ENCODE measurements at places on chromosomes 2 and 18.

DNA sequence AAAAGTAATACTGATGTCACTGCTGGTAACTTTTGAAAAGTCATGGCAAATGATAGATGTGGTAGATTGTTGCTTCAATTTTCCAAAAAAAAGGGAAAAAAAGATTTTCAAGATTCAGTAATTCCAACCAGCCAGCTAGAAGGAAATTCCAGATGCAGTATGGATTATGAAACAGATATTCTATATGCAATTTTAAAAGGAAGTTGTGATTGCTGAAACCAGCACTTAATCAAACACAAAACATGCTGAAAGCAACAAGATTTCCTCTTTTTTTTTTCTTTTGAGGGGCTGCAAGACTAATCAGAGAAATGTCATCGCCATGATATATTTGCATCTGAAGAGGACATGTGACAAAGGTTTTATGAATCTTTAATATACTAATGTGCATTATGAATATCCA lies 5.1 kb upstream of the HNMT start:
- DNase-seq, result no peak

- DNase-seq, result no peak
Measured at GRCh38 chr18:68177807-68178702, 536.9 kb downstream of the TMX3 start.

DNA sequence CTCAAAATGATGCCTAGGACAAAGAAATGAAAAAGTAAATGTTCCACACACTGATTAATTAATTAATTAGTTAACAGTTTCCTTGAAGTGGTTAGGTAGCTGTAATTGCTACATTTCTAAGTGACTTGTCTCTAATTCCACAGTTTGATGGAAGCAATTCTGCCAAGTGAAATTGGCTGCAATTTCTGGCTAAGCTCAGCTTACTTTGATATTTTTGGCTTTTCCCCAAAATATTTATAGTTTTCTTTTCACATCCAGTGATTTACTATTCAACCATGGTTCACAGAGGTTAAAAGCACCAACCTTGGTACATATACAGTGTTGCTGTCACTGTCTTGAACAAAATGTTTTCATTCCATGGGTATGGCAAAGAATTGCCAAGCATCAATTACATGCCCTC lies 459.5 kb upstream of the CDH20 start:
- DNase-seq, result no peak

DNA sequence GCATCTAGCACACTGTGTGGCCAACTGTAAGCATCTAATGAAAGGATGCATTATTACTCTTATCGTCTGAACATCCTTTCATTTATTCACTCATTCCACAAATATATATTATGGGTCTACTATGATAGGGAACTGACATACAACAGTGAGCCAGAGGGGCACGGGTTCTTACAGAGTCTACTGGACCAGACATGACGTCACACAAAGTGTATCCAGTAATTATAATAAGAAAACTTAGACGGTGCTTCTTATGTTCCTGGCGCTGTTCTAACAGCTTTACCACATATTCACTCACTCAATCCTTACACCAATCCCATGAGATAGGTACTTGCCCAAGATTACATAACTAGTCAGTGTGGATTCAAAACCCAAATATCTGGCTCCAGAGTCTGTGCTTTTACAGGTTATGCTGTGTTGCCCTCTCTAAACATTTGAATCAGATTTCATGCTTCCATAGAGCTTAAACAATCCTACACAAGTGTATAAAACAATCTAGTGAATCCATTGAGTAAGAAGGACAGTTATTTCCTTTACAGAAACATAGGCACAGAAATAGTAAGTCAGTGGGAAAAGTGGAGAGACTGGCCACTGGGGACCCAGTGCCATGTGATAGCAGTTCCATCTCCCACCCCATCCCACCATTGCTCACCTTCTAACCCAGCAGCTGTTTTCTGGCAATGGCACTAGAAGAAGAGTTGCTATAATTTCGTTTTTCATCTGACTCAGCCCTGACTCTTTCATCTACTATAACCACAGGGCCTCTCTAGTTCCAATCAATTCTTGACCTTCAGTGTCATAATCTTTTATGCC lies 24.2 kb upstream of the ARL5A start:
- no peak for DNase-seq

DNA sequence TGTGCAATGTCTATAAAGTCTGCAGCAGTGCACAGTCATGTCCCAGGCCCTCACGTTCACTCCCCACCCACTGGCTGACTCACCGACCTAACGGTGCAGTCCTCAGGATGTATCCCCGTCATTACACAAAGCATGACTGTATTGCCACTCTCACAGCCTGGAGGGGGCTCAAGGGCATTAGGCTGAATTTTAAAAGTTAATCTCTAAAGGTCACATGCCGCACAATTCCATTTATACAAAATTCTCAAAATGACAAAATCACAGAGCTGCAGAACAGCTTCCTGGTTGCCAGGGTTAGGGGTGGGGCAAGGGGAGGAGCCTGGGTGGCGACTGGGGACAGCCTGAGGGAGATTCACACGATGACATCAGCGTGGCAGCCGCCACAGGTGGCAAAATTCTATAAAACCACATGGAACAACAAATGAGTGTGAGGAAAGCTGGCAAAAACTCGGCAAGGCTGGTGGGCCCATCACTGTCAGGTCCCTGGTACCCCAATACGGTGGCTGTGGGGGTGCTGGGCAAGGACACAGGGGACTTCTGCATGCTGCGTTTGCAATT lies 97.6 kb downstream of the NDUFA10 start:
- peak; percentile 57 for DNase-seq

GRCh38 chr18:9765501-9765900 lies 57.4 kb downstream of the RAB31 start:
- DNase-seq, result no peak

DNA sequence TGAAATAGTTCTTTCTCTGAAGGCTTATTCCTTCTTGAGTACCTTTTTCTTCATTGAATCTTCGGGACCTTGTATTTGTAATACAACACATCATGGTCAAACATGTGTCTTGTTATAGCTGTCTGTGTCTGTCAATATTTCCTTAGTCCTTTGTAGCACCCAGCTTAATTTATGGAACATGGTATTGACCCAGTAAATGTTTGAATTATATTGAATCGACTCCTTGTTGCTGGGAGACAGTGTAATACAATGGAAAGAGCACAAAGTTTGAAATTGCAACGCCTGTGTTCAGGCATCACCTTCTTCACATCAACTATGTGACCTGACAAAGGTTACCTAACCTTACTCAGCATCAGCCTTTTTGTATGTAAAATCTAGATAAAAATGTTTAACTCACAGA lies 267.2 kb upstream of the CYRIA start:
- no peak for DNase-seq

DNA sequence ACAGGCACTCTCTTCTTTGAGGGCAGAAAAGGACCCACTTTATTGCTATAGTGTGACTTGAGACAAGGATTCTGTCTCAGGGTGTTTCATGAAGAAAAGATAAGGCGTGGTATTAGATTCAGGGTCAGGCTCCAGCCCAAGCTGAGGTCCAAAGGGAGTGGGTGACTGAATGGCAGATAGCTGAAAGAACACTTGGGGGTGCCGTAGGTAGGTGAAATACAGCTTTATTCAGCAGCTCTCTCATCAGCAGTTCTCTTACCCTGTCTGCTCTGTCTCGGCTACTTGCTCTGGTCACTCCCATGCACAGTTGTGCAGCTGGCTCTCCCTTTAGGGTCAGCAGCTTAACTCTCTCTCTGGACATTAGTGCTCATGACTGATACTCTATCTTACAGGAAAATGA lies 379.9 kb downstream of the LPIN1 start:
- DNase-seq, result no peak

DNA sequence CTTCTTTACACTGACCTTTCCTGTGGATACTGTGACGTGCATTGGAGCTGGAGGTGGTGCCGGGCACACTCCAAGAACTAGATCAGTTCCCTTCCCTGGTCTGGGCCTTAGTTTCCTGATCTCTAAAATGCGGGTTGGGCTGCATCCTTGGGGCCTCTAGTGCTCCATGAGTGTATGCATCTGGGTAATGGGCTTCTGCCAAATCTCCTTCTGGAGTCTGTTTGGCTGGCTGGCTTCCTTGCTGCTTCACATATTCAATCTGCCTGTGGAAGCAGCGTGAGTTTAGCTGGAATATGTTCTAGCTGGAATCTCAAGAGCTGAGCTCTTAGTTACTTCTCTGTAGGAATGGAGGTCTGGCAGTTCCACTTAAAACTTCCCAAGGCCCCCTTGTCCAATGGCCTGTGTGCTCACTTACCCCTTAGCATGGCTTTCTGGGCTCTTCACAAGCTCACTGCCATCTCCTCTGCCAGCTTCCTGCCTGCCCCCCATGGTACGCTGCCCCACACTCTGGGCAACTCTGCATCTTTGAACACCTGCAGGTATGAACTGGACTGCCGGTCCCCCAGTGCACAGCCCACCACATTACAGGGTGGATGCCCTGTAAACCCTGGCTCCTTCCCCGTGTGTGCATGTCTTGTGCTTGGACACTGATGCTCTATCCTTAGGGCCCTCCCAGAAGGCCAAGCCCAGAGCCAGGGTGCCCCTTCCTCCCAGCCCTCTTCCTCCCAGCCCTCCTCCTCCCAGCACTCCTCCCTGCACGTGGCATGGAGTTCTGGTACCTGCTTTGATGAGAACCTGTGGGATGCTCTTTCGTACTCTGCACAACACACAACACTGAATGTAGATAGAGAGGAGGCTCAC lies 103.6 kb upstream of the SMAD2 start:
- no peak for DNase-seq

DNA sequence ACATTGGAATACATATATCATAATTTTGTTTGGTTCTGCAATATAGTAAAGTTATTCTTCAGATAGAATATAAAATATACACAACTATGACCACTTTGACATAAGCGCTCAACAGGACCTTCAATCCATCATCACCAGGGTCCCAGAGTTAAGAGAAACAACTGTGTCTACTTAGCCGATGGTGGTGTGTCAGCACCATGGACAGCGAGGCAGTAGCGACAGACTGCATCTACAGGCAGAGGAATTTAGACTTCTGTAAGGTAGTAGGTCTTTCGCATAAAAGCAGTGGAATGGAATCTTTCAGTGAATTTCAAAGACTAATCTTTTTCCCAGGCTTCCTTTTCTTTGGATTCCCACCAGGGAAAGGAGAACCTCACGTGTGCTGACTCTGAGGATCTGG lies 20.5 kb upstream of the LRPPRC start:
- no peak for DNase-seq

- no peak for DNase-seq
Measured at GRCh38 chr2:25582077-25582830, 91.1 kb downstream of the DTNB start.

- DNase-seq, result no peak
Measured at GRCh38 chr2:176158186-176158591, 1.1 kb downstream of the HOXD3 start.

- DNase-seq, result no peak
Measured at GRCh38 chr18:68548904-68549870, 165.7 kb downstream of the TMX3 start.

DNA sequence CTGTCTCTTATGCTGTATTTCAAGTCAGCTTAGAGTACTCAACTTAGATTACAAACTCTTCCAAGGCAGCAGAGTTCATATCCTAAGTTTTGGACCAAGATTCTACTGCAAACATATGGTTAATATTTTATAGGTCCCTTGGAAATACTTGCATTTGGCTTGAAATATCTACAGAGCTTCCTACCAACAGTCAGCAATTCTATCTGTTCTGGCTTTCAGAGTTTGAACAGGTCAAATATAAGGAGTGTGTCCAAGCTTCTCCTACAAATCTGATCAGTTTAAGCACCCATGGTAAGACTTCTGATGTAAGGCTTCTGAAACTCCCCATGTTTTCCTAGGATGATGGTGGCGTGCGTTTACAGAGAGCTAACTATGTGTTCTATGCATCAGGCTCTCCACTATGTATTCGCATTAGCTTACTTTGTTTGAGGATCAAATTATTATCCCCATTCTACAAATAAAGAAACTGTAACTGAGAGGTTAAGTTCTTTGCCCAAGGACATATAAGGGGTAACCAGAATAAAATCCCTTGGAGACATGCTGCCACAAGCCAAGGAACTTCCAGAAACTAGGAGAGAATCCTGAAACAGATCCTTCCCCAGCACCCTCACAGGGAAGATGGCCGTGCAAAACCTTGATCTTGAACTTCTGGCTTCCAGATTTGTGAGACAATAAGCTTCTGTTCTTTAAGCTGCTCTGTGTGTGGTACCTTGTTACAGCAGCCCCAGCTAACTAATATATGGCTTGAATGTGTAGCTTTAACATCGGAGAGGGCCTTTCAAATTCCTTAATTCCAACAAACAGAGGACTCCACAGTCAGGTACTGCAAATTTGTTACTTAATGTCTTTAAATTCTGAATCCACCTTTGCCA lies 55.1 kb downstream of the ATP8B1 start:
- DNase-seq, result no peak

DNA sequence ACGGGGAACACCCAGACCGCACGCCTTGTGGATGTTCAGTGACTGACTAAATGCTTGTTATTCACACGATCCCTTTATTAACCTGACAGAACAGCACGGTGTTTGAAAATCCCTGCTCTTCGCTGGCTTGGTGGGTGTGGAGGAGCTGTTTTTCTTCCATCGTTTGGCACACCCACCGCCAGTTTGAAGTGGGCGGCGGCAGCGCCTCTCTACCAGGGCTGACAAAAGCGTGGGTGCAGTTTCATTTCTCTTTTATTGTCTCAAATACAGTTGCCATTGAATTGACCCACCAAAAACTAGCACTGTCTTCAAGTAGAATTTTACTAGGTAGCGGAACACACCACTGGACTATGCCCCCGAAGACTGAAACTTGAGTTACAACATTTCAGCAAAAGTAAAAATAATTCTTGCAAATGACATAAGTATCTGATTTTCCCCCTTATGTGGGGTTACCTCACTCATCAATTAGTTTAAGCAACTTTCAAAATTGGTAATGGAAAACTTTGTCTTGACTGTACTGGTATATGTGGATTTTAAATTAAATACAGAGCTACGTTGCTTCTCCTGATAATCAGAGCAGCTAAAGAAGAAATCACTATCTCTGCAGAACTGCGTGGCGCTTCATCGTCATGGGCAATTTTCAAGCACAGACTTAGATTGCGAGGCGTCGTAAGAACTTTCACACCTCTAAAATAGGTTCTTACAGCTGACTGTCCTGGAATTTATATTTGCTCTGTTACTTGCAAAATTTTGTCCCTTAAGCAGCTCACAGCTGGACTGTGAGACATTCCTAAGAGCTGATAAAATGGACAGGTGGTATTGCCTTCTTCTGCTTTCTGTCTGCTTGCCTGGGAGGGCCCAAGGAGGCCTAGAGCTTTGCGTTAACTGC lies 60.9 kb downstream of the LDLRAD4 start:
- no peak for DNase-seq

- no peak for DNase-seq
Measured at GRCh38 chr2:99789849-99790248, 300.0 kb upstream of the REV1 start.

- no peak for DNase-seq
Measured at GRCh38 chr2:28271919-28272250, 120.8 kb upstream of the FOSL2 start.

DNA sequence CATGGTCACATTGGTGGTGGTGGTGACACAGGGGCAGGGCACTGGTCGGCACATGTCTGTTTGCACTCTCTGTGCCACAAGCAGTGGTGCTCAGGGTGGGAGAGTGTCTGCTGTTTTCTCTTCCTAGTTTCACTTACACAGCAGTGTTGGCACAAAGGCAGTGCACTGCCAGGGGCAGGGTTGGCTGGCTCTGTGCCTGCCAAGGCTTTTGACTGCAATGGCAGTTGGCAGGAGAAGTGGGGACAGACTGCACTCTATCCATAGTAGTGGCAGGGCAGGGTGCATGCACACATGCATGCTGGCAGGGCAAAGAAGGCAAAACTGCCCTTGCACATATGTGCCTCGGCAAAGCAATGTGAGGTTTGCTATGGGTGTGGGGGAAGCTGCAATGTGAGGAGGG lies 635.9 kb downstream of the SUCLG1 start:
- DNase-seq, result no peak
